ENCODE measurements at places on chromosomes 4 and X.

GRCh38 chrX:12405306-12405705 lies 267.0 kb downstream of the FRMPD4 start:
- no peak for DNase-seq

DNA sequence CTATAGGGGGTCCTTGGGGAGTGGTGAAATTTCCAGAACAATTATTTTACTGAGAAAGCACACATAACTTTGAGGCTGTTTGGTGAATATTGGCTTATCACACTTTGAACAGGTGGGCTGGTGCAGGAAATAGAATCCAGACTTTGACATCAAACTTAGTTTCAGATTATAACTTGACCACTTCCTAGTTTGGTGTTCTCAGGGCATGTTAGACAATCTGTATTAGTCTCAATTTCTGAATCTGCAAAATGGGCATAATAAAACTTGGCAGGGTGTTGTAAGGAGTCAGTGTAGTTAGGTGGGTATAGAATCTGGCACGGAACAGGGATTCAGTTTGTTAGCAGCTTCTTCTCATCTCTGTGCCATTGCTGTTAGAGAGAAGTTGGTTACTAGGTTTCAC lies 43.3 kb upstream of the MBNL3 start:
- DNase-seq = no peak

DNA sequence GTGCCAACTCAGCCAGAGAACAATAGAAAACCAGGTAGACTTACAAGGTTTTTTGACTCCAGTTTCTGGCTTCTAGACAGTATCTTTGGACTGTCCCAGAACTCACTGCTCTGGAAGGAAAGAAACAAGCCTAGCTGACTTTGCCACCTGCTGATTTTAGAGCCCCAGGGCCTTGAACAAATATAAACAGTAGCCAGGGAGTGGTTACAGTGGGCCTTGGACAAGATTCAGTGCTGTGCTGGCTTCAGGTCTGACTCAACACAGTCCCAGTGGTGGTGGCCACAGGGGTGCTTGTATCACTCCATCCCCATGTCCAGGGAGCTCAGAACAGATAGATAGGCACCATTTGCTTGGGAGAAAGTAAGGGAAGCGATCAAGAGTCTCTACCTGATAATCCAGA lies 694.1 kb upstream of the ADGRL3 start:
- DNase-seq = no peak

GRCh38 chr4:112881842-112882241 lies 167.6 kb upstream of the ANK2 start:
- DNase-seq = no peak

DNA sequence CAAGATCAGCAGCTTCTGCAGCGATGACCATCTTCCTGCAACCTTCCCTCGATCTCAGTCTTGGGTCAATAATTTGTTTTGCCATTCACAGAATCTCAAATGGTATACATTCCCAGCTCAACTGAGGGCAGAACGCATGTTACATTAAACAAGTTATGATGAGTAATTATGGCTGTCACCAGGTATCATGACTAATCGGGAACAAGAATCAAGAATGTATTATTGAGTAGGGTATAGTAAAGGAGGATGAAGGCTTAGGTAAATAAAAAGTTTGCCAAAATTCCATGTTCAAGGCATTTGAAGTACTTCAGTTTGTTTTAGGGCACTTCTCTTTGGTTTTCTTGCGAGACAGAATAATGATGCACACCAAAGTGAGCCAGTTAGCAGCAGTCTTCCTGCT lies 194.1 kb downstream of the SH2D1A start:
- DNase-seq = no peak

- no peak for DNase-seq
These were observed 497.9 kb upstream of the PCDH10 start for GRCh38 chr4:132651196-132651595.

GRCh38 chr4:57443787-57444186 lies 333.6 kb upstream of the IGFBP7 start:
- no peak for DNase-seq

DNA sequence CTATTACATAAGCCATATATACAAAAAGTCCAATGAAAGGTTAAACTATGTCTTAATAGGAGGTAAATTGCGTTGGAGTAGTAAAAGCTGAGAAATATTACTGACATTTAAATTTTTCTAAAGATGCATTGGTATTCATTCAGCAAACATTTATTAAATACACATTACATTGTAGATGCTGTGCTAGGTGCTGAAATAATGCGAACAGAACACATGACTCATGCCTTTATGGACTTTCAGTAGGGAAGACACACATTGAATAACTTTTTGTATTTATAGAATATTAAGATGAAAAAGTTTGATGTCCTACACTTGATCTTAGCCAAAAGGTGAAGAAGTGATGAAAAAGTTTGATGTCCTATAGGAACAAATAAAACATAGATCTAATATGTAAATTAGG lies 871.1 kb upstream of the SLIT2 start:
- DNase-seq = no peak

- no peak for DNase-seq
These were observed 154.5 kb downstream of the MSN start for GRCh38 chrX:65821721-65822496.

GRCh38 chrX:107626916-107627315 lies 1.4 kb upstream of the PRPS1 start:
- no peak for DNase-seq

DNA sequence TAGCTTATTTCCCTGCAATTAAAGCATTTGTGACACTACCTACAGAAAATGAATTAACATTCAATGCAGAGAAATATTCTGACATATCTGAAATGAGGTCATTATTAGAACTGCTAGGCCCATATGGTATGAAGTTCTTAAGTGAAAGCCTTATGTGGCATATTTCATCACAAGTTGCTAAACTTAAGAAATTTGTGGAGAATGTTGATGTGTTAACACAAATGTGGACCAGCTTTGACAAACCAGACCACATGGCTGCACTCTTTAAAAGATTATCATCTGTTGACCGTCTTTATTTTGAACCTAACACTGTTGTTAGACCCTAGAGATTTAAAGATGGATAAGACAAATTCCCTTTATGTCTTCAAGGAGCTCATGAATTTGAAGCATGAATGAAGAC lies 1024.1 kb downstream of the RPA4 start:
- no peak for DNase-seq

DNA sequence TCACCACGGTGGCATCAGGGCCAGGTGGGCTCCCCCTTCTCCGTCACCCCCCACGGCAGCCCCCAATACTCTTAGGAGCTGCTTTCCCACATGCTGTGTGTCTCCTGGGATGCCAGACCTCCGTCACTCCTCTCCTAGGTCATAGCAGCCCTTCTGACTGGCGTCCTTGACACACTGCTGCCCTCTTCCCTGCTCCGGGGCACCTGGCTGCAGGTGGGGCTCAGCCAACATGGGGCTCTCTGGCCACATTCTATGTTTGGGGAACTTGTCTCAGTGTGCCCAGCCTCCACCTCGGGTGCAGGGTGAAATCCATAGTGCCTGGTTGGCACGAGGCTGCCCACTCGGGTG lies 13.8 kb downstream of the TMEM175 start:
- no peak for DNase-seq

- DNase-seq = no peak
These were observed 208.2 kb downstream of the FAT4 start for GRCh38 chr4:125522992-125523391.

GRCh38 chr4:88690355-88690754 lies 7.3 kb downstream of the NAP1L5 start:
- no peak for DNase-seq

GRCh38 chr4:82136161-82136801 lies 237.5 kb downstream of the HNRNPD start:
- no peak for DNase-seq

- no peak for DNase-seq
These were observed 36.1 kb upstream of the OTUD4 start for GRCh38 chr4:145216535-145216934.

- DNase-seq = no peak
These were observed 70.9 kb downstream of the NDST4 start for GRCh38 chr4:115042496-115042895.

GRCh38 chrX:13223868-13224567 lies 95.8 kb downstream of the ATXN3L start:
- no peak for DNase-seq

- DNase-seq = no peak
These were observed 15.9 kb downstream of the TMEM165 start for GRCh38 chr4:55411621-55412020.

DNA sequence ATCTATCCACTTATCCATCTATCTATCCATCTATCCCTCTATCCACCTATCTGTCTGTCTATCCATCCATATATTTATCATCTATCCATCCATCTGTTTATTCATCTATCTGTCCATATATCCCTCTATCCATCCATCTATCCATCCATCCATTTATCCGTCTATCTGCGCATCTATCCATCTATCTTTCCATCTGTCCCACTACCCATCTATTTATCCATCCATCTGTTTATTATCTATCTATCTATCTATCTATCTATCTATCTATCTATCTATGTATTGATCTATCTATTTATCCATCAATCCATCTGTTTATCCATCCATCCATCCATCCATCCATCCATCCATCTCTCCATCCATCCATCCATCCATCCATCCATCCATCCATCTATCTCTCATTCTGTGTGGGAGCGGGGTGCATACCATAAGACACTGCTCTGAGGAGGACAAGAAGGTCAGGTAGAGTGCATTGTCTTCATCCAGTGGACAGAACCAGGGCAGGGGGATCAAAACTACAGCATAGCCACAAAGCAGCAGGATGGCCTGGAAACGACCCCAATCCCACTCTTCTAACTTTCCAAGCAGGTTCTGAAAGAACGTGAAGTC lies 53.2 kb upstream of the ENPP6 start:
- no peak for DNase-seq

- no peak for DNase-seq
These were observed 39.1 kb upstream of the ANXA3 start for GRCh38 chr4:78512357-78512920.

DNA sequence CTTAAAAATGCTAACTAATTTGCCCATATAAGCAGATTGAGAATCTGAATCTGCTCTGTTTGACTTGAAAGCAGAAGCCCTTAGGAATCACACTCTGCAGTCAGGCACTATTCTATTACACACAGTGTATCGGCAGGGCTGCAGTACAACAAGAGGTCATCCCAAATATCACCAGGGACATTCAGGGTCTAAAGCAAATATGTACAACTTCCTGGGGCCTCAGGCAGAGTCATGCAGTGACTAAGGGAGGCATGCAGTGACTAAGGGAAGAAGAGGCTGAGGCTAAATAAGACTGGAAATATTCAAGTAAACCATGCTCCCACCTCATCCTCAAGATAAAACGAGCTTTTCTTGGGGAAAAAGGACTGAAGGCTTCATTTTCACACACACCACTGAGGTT lies 20.9 kb downstream of the MAPK10 start:
- no peak for DNase-seq

- no peak for DNase-seq
These were observed 39.7 kb upstream of the DCLK2 start for GRCh38 chr4:150038335-150039076.

DNA sequence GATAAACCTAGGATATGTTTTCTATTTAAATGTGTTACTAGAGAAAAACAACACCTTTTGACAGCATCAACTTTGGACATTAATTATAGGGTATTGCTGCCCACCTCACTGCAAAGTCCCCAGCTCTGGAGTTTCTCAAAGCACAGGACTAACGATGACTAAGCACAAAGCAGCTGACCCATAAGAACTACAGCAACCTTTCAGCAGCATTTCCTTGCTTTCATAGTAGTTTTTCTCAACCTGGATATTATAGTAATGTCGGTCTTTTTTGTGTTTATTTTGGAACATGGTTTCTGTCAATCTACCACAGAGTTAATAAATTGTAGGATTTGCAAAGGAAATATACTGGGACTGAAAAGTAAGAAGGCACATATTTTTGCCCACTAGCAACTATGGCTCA lies 21.5 kb downstream of the HHIP start:
- no peak for DNase-seq

- no peak for DNase-seq
These were observed 60.5 kb upstream of the TRIM2 start for GRCh38 chr4:153143527-153144348.

- DNase-seq = no peak
These were observed 163.6 kb upstream of the FAT1 start for GRCh38 chr4:186887291-186887700.

DNA sequence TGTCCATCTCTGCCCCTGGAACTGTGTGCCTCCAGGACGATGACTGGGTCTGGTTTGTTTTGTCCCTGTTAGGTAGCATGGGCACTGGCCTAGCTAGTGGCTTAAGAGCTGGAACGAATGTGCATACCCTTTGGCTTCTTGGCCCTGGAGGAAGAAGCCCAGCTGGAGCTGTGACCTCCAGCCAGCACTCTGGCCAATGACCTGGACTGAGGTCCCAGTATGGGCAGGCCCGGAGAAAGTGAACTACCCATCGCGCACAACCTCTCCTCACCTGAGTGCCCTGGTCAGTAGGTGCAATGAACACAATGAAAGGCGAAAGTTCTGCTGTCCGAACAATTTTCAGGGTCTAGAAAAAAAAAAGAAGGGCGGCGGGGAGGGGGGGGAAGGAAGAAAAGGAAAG lies 18.3 kb downstream of the DKC1 start:
- no peak for DNase-seq

- no peak for DNase-seq
These were observed 194.4 kb upstream of the PCDH7 start for GRCh38 chr4:30525662-30526315.

DNA sequence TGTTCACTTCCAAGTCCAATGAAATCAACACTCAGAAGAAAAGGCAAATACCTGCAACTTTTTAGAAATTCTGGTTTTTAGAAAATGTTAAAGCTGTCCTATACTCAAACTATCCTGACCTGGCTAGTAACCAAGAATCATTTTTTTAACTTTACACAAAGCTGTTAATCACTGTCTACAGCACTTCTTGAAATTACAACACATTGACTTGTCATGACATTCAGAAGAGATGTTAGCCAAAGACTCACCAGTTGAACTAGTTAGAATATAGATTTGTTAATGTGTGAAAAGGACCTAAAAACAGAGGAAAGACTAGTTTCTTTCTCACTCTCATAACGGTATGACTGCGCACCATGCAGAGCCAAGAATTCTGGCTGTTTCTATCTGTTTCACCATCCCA lies 98.8 kb downstream of the COX18 start:
- DNase-seq = no peak

GRCh38 chrX:39939678-39940077 lies 158.1 kb downstream of the BCOR start:
- no peak for DNase-seq

- no peak for DNase-seq
These were observed 40.7 kb downstream of the NPY2R start for GRCh38 chr4:155249016-155249566.

- DNase-seq = no peak
These were observed 78.1 kb downstream of the RLIM start for GRCh38 chrX:74536152-74536831.

- no peak for DNase-seq
These were observed 424.0 kb upstream of the NDST4 start for GRCh38 chr4:115537387-115537786.

DNA sequence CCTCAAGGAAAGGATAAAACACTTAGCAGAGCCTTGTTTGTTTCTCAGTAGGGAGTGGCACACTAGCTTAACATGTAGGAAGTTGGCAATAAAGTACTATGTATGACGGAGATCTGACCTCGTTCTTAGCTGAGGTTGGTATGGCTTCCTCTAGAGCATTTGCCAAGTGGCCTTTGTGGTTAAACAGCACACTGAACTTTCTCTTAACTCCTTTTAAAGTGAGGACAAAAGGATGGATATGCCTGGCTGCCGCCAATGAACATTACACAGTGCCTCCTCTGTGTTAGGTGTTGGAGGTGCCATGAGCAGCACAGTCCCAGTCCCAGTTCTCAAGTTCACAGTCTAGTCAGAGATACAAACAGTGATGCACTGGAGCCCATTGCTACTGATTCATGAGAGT lies 54.4 kb downstream of the VGLL1 start:
- no peak for DNase-seq

GRCh38 chrX:111123606-111124179 lies 27.7 kb downstream of the PAK3 start:
- no peak for DNase-seq

All from stimulated activated CD8-positive, alpha-beta memory T cell treated with anti-CD3 and anti-CD28 coated beads, Interleukin-2, amount 100 ng/mL, for 1 hour (primary cell).